ENCODE measurements at places on chromosomes 13 and 19.

- peak; percentile 22 for DNase-seq
Observed at GRCh38 chr19:41144403-41144802, 30.2 kb downstream of the CYP2F1 start.

DNA sequence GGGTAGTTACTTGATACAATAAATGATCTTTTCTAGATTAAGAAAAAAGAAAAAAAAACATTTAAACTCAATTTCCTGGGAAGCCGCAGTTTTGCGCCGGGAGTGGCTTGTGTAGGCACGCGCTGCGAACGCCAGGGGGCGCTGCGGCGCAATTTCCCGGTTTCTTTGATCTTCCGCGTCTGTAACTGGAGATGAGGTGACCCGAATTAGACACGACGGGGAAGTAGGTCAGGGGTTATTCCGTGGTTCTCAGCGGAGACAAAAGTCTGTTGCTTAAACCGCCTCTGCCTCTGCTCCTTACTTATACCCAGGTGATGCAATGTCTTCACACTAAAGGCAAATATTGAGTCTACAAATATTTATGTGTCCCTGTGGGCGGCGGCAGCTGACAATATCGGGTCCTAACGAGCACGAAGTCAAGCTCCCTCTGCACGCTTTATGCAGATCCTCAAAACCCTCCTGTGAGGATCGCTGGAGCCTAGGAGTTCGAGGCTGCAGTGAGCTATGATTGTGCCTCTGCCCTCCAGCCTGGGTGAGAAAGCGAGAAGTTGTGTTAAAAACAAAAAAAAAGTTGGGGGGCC is 15.2 kb downstream of the STXBP2 start:
- peak; percentile 17 for DNase-seq

DNA sequence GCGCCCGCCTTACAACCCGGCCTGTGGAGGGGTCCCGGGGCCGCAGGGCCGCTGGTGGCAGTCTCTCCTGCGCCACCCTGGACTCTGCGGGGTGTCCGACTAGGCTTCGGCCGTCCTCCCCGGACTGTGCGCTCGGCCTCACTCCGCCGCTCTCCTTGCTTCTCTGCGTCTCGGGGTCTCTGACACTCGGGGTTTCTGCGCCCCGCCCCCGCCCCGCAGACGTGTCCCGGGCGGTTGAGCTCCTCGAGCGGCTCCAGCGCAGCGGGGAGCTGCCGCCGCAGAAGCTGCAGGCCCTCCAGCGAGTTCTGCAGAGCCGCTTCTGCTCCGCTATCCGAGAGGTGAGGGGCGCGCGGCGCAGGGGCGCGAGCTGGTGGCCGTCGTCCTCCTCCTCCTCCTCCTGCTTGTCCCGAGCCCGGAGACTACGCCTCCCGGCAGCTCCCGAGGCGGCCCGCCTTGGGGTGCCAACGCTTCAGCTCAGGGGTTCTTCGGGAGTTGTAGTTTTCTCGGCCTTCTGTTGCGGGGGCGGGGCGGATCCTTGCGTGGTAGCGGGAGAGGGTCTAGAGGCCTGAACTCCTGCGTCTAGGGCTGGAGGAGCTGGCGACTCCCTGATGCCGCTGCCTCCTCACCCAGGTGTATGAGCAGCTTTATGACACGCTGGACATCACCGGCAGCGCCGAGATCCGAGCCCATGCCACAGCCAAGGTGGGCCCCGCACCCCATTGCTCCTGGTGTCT is 627 bp downstream of the LIN7B start:
- DNase-seq = no peak

GRCh38 chr13:24175847-24176246 is 15.3 kb downstream of the SPATA13 start:
- DNase-seq = no peak

- no peak for DNase-seq
Observed at GRCh38 chr13:109655206-109655600, 131.2 kb downstream of the IRS2 start.

GRCh38 chr19:35671818-35672217 is 5.5 kb downstream of the UPK1A start:
- DNase-seq = no peak

GRCh38 chr19:13128583-13128982 is 10.5 kb downstream of the NACC1 start:
- DNase-seq = no peak

DNA sequence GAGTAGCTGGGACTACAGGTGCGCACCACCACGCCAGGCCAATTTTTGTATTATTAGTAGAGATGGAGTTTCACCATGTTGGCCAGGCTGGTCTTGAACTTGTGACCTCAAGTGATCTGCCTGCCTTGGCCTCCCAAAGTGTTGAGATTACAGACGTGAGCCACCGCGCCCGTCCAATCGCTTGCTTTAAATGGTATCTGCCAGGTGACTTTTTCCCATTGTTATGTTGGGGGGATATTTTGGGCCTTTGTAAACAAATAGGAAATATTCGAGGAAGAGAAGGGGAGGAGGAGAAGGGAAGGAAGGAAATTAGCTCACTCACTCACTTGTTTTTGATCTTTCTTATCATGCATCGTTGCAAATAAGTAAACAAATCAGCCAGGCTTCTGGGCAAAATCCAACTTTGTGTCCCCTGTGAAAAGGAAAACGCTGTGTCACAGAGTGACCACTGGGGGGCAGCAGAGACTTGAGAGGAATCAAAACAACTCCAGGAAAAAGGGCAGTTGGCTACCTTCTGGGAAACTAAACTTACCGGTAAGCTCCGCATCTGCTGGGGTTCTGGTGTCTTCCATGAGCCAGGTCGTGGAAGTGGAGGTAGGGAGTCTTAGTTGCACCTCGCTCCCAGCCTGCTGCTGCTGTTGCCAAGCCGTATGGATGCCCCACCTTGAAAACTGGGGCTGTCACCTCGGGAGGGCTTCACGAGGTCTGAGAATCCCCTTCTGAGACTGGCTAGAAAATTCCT is 9.3 kb upstream of the RANBP3 start:
- DNase-seq = peak; percentile 70

- no peak for DNase-seq
Observed at GRCh38 chr13:43159026-43159461, 135.7 kb downstream of the DNAJC15 start.

- no peak for DNase-seq
Observed at GRCh38 chr19:30070968-30071632, 129.1 kb downstream of the URI1 start.

DNA sequence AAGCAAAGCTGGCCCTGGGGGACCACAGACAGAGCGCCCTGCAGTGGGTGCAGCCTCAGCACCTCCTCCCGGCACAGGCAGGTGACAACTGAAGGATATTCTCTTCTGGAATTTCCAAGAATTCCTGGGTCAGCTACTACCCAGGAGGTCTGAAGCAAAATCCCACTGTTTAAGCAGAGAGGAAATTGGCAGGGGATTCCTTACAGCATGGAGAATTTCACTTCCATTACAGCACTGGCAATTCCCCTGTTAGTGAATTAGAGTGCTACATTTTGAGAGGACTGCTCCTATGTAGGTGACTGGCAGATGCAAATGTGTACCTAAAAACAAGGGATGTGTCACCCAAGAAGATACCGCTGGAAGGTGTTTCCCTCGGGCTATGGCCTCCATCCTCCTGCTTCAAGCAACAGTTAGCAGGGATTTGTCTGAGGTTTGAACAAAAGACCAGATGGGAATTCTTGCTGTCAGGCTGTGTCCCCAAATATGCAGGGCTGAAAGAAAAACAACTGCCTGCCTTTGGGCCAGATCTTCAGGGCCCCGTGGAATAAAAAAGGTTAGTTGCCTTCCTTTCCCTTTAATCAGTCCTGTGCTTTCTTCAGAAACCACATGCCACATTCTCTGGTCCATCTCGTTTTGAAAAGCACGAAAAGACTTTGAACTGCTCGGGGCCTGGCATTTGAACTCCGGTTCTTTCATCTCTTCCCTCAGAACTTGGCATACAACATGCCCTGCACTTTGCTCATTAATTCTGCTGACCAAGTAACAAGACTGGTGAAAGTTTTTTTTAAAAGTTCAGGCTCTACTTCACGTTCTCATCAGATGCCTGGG is 296.4 kb downstream of the DNAJC15 start:
- DNase-seq = no peak

GRCh38 chr13:41821238-41821594 is 139.7 kb downstream of the VWA8 start:
- no peak for DNase-seq

DNA sequence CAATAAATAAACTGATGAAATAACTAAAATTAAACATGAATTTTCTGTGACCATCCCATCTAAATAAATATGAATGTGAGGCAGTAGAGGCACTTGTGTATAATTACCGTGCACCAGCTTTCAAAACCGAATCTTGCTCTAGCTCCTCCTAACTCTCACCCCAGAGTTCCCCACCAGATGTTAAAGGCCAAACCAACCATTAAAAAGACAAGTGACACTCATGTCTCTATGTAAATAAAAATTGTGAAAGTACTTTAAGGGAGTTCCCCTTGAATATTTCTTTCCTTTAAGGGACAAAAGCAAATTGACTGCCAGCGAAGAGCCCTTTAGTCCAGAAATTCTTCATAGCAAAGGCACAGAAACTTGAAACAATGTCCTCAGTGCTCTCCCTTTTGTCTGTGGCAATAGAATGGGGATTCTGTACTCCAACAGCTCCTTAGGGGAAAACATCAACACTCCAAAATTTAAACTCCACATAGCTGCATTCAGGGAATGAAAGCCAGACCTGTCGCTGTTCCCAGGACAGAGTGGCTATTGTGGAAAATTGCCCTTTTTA is 101.7 kb upstream of the SOX21 start:
- DNase-seq = no peak

DNA sequence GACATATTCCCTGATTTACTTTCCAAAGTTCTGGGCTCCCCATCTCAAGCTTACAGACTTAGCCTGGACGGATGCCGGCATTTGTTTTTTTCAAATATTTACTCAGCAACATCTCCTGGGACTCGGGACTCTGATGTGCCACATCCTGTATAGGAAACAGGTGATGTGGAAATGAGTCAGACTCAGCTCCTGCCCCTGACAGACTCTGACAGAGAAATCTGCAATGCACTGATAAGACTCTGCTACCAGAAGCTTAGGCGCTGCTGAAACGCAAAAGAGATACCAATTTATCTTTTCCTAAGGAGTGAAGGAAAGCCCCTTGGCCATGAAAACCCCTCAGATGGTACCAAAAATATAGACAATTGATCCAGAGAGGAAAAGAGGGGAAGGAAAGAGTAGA is 16.2 kb downstream of the LAIR2 start:
- DNase-seq = no peak

DNA sequence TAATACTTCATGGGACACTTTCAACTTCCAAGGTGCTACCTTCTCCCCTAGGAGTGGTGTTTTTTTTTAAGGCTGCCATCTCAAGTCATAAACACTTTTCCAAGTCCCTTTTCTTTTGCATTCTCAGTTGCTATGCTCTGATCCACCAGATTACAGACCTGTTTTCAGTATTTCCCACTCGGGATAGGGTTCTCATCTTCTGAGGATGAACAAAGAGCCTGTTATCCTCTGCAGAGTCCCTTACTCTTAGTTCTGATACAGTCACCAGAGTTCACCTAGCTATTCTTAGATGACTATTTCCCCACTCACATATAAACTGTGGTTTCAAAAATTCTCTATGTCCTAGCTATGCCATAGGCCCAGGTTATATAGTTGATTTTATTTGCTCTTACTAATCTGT is 15.9 kb downstream of the ZDHHC20 start:
- DNase-seq = no peak

All from NCI-H1048 (cell line).